Stimulated activated CD8-positive, alpha-beta memory T cell treated with anti-CD3 and anti-CD28 coated beads, Interleukin-4, amount 100 ng/mL, for 4 hours (primary cell): ENCODE measurements at places on chromosomes 7 and 10.

GRCh38 chr7:47488201-47488968, 93.5 kb downstream of the TNS3 start:
- DNase-seq: no peak

DNA sequence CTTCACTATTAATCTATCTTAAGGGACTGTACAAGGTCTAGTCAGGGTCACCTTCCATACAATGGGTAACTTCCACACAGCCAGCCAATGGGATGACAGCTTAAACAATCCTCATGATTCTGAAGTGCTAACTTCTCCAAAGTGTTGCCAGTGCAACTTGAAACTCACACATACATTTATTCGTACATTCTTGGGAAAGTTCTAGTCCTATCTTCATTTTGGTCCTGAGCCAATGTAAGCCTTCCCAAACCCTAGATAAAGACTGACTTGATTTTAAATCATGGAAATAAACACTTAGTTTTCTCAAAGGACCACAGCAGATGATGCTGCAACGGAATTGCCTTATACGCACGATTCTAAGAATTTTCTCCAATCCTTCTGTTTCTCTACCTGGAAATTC, 117.5 kb upstream of the COL1A2 start:
- no peak for DNase-seq

DNA sequence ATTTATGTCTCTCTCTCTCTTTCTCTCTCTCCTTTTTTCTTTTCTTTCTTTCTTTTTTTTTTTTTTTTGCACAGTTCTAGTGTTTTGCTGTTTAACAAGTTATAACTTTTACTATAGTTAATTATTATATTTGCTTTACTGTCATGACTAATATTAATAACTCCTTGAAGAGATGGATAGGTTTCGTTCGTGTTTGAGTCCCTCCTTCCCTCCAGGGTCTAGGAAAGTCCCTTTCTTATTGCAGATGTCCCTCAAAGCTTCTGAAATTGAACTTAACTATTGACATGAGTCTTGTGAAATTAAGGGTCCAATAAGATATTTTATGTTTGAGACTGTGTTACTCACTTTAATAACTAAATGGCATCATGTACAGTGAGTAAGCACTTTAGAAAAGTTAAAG, 131.4 kb downstream of the PLXDC2 start:
- no peak for DNase-seq

DNA sequence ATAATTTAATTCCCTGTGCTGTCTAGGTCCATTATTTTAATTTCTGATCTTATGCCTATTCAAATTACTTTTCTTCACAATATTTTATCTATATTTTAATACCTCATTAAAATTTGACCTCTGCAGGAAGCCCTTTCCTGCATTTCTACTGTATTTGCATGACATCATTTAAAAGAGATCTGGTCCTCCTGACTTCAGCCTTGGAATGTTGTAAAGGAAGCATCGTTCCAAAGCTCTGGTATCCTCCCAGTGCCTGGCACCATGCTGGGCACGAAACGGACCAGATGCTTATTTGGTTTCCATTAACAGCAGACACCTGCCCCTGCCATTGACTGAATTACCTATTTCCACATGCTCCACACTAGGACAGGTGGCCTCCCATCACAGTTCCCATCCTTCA, 247.5 kb downstream of the KLF6 start:
- DNase-seq: no peak

DNA sequence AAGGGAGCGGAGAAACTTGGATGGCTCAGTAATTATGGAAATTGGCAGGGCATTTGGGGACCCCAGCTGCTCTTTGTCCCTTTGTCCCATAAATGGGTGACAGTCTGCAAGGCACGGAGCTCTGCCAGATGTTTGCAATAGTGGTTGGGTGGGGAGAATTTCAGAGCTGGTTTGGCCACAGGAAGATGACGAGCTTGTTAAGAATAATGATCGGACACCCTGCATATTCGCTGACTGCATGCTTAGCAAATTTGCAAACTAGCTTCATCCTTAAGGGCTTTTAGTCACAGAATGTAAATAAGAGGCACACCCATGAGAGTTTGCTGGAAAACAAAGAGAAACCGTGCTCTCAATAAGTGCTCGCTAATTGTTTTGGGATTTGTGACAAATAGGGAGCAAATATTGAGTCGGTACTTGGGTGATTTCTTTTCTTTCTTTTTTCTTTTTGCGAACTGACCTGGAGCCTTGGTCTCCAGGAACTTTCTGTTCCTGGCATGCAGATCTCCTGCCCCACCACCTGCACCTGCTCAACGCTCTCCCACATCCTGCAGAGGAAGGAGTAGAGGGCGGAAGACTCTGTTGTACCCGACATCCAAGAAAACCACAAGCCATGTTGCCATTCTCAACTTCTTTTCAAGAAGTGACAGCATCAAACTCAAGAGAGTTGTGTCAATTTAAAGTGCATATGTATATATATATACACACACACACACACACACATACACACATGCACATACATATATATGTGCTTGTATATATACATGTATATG, 238.9 kb downstream of the CAMK1D start:
- DNase-seq: no peak

GRCh38 chr7:117750612-117751563, 122.4 kb downstream of the CTTNBP2 start:
- DNase-seq: no peak
